ENCODE measurements at places on chromosomes 5 and 9.

- no peak for DNase-seq
These were observed 205.3 kb downstream of the TTLL11 start for GRCh38 chr9:121887553-121888437.

- DNase-seq = no peak
These were observed 59.8 kb downstream of the NDFIP1 start for GRCh38 chr5:142168365-142168764.

DNA sequence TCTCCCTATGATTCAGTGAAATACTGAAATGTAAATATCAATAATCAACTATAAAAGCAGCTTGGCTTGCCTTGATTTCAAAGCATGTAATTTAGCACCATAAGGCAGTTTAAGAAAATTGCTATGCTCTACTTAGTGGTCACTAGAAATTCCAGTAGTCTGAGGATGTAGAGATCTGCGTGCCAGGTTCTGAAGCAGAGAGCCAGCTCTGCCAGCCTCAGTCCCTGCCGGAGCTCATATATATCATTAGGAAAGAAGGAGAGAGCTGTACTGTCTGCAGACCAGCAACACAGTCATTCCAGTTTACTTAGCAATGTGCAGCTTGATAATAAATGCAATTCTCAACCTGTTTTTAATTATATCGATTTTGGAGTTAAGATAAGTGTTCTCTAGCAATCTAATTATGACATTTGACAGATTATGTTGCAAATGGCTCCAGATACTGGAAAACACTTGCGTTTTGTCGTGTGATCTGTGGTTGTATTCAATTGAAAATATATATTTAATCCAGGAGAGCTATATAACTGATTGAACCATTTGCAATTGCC lies 540.5 kb downstream of the CTNND2 start:
- no peak for DNase-seq

- no peak for DNase-seq
These were observed 134.7 kb upstream of the SLIT3 start for GRCh38 chr5:169435506-169436229.

DNA sequence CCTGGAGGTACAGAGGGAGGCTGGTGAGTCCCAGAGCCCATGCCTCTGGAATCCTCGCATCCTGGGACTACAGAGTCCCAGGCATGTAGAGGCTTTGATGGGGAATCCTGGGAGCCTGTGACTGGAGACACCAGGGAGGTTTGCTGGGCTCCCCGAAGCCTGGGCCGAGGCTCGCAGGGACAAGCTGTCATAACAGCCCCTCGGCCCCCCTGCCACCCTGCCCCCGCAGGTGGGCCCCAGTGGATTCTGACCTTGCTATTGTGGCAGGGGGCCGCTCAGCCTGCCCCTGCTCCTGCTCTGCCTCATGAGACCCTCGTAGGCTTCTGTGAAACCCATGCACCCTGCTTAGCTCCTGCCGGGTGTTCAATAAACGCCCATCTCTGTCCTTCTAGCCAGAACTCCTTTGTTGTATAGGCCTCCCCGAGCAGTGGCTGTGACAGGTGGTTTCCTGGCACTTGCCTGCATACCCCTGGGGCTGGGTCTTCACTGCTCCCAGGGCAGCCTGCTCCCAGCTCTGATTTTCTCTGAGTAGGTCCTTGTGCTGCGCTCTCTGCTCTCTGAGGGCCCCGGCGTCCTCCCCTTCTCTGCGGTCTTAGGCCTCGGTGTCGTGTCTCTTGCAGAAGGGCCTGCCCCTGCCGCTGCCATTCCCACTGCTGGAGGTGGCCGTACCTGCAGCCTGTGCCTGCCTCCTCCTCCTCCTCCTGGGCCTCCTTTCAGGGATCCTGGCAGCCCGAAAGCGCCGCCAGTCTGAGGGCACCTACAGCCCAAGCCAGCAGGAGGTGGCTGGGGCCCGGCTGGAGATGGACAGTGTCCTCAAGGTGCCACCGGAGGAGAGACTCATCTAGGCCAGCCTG lies 20.4 kb downstream of the CRB2 start:
- no peak for DNase-seq

GRCh38 chr5:176874198-176874780 lies 24.9 kb downstream of the HK3 start:
- DNase-seq = no peak

GRCh38 chr5:63686938-63687337 lies 275.3 kb downstream of the HTR1A start:
- DNase-seq = no peak

DNA sequence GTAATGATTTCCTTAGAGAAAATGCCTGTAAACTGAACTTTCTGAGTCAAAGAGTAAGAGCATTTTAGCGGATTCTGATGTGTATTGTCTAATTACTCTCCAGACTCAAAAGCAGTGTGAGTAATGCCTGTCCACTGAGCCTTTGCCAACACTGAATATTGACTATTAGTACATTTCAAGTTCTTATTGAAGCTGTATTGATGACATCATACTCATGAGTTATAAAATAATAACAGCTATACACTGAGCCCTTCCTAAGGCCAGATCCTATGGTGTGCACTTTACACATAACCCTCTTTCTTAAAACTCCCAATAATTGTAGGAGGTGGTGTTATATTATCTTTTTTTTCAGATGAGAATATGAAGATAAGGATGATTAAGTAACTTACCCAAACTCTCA lies 152.8 kb upstream of the TRPC7 start:
- no peak for DNase-seq

DNA sequence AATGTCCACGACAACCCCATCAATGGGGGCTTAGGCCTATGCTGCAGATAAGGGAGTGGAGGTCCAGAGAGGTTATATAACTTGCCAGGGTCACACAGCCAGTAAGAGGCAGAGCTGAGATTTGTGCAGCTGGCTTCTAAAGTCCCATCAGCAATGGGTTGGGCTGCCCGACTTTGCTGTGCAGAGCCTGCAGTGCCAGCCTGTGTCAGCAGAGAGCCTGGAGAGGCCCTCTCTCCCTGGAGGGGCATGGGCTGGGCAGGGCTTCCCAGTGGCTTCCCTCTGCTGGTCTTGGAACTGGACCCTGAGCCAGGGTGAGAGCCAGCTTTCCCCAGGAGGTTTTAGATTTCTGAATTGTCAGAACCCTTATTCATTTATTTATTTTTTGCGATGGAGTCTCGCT lies 77.2 kb upstream of the RAPGEF1 start:
- DNase-seq = no peak

DNA sequence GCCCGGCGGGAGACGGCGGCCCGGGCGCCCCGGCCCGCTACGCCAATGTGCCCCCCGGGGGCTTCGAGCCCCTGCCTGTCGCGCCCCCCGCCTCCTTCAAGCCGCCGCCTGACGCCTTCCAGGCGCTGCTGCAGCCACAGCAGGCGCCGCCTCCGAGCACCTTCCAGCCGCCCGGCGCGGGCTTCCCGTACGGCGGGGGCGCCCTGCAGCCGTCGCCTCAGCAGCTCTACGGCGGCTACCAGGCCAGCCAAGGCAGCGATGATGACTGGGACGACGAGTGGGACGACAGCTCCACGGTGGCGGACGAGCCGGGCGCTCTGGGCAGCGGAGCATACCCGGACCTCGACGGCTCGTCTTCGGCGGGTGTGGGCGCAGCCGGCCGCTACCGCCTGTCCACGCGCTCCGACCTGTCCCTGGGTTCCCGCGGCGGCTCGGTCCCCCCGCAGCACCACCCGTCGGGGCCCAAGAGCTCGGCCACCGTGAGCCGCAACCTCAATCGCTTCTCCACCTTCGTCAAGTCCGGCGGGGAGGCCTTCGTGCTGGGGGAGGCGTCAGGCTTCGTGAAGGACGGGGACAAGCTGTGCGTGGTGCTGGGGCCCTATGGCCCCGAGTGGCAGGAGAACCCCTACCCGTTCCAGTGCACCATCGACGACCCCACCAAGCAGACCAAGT lies 723 bp downstream of the SNX18 start:
- DNase-seq = no peak

GRCh38 chr5:154630410-154630809 lies 124.8 kb upstream of the LARP1 start:
- no peak for DNase-seq

- DNase-seq = no peak
These were observed 38.4 kb downstream of the LMX1B start for GRCh38 chr9:126652140-126652582.

DNA sequence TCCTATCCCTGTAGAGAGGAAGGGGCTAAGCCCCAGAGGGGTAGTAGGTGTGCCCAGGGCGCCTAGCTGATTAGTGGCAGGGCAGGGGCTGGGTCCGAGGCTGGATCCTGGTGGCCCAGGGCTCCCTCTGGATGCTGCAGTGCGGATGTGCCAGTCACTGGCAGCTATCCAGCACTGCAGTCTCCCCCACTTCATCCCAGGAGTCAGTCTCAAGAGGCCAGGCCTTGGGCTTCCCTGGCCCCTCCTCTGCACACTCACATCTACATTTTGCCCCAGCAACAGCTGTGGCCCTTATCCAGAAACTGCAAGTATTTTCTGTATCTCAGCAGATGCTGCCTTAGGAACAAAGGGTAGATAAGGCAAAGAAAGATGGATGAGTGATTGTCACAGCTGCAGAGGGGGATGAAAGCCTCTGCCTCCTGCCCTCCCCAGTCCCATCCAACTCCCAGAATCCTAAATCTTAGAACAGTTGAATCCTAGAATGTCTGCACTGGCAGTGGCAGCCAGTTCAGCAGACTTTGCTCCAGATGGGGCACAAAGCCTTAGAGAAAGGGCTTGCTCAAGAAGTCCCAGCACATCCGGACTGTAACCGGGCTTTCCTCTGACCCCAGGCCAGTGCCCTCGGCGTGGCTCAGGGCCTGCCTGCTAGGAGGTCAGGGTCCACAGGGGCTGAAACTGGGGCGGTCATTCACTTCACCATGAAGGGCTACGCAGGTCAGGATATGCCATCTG lies 1.6 kb downstream of the ANXA6 start:
- no peak for DNase-seq

GRCh38 chr9:36486329-36486932 lies 86.3 kb upstream of the MELK start:
- DNase-seq = no peak

GRCh38 chr9:115350548-115350947 lies 232.6 kb upstream of the TNC start:
- DNase-seq = no peak

- DNase-seq = no peak
These were observed 122.2 kb downstream of the FGF10 start for GRCh38 chr5:44266882-44267576.

- DNase-seq = no peak
These were observed 179.3 kb downstream of the CTNND2 start for GRCh38 chr5:11724940-11725339.

DNA sequence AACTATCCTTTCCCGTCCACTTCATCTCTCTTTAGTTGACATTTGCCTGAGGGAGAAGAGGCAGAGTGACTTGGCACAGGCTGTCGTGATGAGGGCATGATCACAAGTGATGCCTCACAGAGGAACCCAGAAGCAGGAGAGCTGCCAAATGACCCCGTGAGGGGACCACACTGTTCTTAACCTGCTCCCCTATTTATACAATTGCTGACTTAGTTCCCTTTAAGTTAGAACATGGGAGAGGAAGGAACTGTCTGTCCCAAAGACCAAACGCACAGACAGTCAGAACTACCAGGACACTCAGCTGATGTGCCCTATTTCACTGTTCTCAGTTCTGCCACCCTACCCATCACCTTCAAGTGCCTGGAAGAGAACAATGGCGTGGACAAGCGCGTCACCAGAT lies 73.7 kb downstream of the SLC1A3 start:
- peak; percentile 35 for DNase-seq

DNA sequence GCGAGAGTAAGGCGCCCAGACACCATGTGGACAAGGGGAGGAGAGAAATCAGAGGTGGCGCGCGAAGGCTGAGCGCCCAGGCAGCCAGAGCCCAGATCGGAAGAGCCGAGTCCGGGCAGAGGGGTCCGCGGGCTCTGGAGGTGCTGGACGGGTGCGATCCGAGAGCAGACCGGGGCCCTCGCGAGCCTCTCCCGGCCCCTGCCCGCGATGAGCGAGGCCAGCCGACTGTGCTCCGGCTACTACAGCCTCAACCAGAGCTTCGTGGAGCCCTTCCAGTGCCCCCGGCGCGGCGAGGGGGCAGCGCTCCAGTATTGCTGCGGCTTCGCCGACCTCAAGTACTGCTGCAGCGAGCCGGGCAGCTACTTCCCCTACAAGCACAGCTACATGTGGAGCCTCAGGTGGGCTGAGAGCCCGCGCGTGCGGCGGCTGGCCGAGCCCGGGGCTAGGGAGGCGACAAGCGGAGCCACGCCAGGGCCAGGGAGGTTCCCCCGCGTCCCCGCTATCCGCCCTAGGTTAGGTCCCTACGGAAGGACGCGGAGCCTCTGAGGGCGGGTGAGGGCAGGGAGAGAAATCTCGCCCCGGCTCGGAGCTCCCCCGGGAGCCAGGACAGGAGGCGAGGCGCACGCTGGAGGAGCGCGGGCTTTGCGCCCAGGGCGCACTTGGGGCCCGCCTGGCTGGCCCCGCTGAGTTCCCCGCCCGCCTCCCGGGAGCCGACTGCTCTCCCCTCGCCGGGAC lies at the start of gene SHISAL2B:
Gene SHISAL2B, plus strand, starts transcription at position 87 of the 735 bp plus-strand sequence. Its CDS starts 121 bp downstream, at position 208.
- DNase-seq = no peak

DNA sequence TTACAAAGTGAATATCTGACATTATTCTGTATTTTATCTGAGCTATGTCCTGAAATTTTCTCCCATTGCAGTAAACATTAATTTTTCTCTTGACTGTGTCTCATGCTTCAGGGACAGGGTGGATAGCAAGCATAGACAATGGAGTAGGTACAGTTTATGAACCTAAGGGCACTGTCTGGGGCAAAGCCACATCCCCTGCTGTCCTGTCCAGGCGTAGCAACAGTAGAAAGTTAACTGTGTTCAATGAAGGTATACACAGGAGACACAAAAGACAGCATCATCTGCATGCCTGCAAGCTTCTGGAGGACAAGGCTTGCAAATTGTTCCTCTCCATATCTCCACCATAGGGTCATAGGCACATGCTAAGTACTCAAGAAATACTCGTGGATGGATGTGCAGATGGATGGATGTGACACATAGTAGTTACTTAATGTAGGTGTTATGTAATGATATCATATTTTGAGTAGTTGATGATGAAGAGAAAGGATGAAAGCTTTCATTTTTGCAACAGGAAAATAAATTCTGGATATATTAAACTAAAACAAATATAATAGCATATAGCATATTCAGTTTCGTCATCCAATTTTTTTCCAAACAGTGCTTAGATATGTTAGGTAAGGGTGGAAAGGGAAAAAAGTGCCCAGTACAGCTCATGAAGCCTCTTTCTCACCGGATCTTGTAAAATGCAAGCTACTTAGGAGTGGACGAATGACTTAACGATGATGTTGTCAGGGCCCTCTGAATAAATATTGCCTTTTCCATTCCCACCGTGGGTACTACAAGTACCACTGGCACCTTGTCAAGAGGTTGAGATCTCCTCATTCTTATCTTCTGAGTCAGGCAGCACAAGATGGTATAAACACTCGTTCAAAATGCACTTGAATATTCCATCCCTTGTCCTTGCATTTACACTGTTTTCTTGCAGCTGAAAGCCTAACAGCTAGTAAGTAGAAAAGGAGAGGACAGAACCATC lies 19.9 kb upstream of the ZSWIM6 start:
- DNase-seq = no peak

All from midbrain (tissue), 1 donor.